ENCODE measurements at places on chromosomes 3 and 15. TPM values are rescaled to one million over a fixed set of nuclear protein-coding genes. Genes with fewer than 3 reads are reported as not detected.
A peak's percentile ranks its signal among the peaks of the same experiment; 100 is the strongest.

- DNase-seq, result peak; percentile 17
Measured at GRCh38 chr15:99925661-99926461, 192.6 kb upstream of the LYSMD4 start.

DNA sequence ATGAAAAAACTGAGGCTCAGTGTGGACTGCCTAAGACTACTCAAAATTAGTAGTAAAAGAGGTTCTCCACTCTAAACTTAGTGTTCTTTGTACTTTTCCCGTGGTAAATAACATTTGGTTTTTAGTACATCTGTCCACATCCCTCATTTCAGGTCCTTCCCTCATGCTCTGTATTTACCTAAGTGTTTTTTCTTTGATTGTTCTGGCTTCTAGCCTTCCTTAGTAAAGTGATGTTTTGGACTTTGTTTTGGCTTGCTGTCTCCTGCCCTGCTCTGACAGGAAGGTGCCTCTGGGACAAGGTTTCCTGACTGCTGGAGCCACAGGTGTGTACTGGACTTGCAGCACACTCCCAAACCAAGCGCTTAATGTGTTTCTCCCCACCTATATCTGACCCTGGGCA is 29.9 kb upstream of the ALDH1A2 start:
- DNase-seq, result no peak

The CRYGS gene
- total RNA-seq, result 1.6 TPM

The RBMS3 gene
- total RNA-seq, result 19.8 TPM

GRCh38 chr3:55203006-55203405 is 275.1 kb upstream of the LRTM1 start:
- DNase-seq, result no peak

DNA sequence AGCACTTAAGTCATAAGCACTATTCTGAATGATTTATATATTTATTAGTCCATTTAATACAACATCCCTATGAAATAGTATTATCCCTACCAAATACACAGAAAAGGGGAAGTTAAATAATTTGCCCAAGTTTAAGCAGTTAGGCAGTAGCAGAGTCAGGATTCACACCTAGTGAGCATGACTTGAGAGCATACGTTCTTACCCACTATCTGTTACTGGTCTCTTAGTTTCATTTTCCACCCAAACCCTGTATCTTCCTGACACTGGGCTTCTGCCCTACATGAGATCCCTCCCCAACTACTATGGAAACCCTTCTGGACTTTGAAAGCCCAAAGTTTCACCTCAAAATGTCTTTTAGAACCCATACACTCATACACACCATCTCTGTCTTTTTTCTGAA is 4.4 kb upstream of the ATOSA start:
- DNase-seq, result no peak

DNA sequence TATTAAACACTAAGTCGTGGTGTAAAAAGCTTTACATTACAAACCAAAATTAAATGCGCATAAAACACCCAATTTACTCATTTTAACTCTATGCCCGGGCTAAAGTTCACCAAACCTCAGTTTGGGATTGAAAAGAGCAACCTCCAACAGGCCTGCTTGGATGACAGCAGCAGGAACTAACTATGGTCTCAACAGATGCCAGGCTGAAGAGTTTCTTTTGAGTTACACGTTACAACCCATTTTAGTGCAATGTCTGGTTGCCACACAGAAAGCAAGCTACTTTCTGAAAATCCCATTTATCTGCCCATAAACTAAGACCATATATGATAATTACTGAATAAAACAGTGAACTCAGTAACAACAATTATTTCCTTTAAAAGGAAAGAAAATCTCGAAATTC is 2.2 kb downstream of the SATB1 start:
- no peak for DNase-seq

The LRRC31 gene
- total RNA-seq, result not detected

GRCh38 chr3:115549071-115549470 is 74.2 kb upstream of the GAP43 start:
- DNase-seq, result no peak

The ANKRD63 gene
- total RNA-seq, result not detected

The MASP1 gene
- 17.2 TPM for total RNA-seq

- DNase-seq, result no peak
Measured at GRCh38 chr3:33149342-33149741, 35.5 kb downstream of the CRTAP start.

DNA sequence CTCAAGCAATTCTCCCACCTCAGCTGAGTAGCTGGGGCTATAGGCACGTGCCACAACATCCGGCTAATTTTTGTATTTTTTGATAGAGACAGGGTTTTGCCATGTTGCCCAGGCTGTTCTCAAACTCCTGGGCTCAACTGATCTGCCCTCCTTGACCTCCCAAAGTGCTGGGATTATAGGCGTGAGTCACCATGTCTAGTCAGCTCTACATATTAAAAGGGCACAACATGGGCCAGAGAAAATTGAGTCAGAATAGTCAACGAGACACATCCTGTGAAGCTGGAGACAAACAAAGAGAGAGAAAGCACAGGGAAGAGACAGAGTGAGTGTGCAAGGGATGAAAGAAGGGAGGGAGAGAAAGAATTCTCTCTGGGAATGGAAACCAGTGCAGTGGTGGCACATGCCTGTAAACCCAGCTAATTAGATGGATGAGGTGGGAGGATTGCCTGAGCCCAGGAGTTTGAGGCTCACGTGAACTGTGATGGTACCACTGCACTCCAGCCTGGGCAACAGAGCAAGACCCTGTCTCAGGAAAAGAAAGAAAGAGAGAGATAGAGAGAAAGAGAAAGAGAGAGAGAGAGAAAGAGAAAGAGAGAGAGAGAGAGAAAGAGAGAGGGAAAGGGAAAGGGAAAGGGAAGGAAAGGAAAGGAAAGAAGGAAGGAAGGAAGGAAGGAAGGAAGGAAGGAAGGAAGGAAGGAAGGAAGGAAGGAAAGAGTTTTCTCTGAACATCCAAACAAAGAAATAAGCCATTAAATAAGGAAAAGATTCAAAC is 107.2 kb upstream of the SLC25A36 start:
- DNase-seq, result no peak

- no peak for DNase-seq
Measured at GRCh38 chr3:152703245-152703890, 131.6 kb upstream of the P2RY1 start.

GRCh38 chr3:4664412-4664811 is 171.3 kb downstream of the ITPR1 start:
- DNase-seq, result no peak

DNA sequence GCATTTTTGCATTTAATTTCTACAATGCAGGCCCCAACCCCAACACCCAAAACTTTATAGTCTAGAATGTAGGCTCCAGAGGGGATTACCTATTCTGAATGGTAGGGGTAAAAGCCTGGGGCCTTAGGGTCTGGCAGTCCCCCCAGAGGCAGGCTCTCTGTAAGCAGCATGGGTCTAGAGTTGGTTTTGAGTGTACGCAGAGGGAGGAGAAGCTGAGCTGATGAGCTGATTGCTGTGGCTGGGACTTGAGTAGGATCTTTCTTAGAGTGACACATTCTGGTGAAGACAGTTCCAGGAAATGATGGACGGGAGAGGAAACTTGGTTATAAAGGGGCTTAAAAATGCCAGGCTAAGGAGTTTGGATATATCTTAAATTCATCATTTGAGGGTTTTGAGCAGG is 2.1 kb downstream of the LPP start:
- no peak for DNase-seq
